ENCODE measurements at places on chromosomes 12 and 14.

DNA sequence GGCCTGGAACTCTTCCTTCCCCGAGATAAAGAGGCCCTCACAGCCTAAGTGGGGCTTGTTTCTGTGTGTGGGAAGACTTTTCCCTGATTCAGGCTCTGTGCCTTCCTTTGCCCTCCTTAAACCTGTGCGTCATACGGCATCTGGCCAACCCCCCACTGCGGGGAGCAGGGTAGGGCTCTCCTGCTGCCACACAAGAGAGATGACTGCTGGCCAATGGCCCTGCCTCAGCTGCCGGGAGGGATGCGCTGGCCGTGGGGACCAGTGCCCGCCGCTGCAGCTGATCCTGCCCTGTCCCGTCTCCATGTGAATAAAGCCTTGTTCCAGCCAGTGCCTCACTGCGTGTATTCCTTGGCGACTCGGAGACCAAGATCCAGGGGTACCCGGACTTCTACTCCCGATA is 42.5 kb upstream of the BEGAIN start:
- no peak for DNase-seq

GRCh38 chr12:81022531-81022930 is 55.3 kb upstream of the ACSS3 start:
- DNase-seq = no peak

DNA sequence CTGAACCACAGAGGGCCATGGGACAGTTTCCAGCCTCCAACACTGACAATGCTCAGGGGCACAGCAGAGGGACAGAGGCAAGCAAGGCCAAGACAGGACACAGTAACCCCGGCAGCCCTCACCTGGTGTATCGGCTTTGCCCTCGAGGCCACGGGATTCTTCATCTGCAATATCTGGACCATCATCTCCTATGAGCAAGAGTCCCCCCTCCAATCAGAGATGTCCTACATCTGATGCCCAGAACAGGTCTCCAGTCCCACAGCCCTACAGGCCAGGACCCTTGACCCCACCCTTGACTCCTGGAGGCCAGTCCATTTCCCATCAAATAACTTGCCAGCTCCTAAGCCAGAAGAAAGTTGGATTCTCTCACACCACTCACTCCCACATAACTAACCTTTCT is 17.4 kb downstream of the KMT2D start:
- no peak for DNase-seq

DNA sequence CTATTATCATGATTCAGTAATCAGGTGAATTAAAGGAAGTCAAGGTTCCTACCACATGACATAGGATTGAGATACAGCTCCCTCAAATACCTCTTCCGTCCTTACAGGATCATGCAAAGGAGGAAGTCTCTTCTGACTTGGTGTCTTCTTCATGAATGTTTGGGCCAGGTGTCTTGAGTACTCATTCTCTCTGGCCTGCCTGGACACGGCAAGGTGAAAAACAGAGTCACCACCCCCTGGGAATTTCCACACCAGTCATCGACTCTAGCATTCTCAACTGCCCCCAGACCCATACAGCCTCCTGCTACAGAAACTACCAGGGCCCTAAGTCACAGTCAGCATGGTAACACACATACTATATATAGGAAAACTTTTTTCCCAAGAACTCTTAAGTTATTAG is 44.9 kb upstream of the LTBP2 start:
- DNase-seq = no peak

DNA sequence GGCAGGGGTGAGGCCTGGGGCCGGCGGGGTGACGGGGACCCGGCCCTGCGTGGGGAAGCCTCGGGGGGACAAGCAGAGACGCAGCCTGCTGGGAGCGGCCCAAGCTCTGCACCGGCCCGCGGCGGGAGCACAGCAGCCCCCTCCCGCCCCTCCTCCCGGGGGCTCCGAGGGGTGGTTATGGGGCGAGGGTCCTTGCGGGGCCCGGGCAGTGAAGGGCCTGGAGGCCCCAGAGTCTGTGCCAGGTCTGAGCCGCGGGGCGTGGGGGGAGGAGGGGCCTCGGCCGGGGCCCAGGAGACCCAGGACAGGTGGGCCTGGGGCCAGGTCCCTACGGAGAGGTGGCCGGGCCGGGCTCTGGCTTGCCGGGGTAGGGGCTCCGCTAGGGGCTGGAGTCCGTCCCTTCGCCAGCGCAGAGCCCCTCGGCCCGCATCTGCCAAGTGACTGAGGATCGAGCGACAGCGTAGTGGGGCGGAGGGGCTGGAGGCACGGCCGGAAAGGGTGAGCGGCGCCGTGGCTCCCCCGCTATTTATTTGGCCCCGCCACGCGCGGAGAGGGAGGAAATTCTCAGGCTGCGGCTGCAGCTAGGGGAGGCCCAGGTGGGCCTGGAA is 495 bp downstream of the TMEM121 start:
- DNase-seq = no peak

DNA sequence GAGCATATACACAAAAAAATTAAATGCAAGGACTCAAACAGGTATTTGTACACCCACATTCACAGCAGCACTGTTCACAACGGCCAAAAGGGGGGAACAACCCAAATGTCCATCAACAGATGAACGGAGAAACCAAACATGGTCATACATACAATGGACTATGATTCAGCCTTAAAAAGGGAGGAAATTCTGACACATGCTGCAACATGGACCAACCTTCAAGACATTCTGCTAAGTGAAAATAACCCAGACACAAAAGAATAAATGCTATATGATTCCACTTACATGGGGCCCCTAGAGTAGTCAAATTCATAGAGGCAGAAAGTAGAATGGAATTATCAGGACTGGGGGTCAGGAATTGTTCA is 29.5 kb downstream of the ACTN1 start:
- DNase-seq = no peak

DNA sequence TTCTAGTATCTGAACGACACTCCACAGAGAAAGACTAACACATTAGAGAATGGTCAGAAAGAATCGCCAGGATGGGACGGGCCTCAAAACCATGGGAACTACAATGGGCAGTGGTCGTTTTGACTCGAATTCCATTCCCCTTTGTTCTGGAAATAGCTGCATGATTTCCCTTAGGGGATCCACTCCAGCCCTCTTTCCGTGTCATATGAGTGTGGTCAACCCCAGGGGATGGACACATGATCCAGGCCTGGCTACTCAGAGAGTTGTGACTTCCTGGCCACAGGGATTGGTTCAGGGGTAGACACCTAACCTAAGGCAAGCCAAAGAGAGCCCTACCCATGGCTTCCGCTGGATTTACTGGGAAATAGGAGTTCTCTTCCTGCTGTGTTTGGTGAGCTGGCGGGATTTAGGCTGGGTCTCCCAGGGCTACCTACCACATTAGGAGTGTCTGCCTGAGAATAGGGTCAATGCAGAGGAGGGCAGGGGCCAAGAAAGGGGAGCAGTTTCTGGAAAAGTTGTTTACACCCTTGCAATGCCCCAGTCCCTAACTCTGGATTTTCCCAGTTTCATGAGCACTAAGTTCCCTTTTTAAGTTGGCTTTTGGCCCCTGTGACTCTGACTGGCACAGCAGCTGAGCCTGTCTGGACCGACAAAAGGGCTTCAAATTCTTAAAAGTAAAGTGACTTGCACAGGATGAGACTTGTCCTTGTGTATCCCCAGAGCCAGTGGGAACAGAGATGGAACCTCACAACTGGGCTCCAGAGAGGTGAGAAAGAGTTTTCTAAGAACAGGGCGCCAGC is 28.1 kb upstream of the GPATCH2L start:
- no peak for DNase-seq

DNA sequence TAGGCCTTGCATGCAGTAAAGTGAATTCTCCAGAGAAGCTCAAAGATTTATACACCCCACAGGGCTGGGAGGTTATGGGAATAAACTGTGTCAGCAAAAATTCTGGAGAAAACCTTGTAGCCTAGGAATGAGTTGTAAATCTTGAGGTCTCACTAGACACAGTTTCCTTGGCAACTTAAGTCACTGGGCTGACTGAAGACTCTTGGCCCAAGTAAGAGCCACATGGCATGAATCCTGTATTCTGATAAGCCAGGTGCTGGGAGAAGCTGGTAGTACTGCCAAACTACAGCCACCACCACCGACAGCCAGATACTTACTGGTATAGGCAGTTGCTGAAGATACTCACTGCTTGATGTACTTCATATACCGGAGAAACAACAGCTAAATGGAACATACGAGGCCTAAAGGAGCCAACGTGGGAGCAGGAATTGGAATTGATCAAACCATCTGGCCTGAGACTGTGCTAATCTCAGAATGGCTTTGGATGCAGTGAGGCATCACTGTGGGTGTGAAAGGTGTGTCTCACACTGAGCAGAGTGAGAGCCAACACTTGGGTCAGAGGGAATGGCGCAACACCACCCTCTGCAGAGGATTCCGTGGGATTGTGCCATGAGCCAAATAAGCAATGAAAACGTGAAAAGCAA is 102.8 kb upstream of the TMCC3 start:
- no peak for DNase-seq

DNA sequence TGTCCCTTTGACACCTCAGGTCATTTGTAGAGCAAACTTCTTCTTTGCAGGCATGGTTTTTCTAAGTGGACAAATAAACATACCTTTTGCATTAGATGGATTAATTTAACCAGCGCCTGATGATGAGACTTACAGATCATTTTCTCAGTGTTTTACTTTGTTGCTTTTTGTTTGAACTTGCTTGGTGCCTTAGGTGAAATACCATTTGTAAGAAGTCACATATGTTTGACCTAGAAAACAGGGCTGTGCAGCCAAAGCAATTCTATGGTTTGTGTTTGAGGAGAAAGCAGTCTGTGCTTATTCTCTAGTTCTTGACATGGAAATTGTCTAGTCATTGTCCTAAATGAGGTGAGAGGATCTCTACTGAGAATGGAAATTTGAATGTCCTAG is 111.1 kb downstream of the DIP2B start:
- DNase-seq = no peak

DNA sequence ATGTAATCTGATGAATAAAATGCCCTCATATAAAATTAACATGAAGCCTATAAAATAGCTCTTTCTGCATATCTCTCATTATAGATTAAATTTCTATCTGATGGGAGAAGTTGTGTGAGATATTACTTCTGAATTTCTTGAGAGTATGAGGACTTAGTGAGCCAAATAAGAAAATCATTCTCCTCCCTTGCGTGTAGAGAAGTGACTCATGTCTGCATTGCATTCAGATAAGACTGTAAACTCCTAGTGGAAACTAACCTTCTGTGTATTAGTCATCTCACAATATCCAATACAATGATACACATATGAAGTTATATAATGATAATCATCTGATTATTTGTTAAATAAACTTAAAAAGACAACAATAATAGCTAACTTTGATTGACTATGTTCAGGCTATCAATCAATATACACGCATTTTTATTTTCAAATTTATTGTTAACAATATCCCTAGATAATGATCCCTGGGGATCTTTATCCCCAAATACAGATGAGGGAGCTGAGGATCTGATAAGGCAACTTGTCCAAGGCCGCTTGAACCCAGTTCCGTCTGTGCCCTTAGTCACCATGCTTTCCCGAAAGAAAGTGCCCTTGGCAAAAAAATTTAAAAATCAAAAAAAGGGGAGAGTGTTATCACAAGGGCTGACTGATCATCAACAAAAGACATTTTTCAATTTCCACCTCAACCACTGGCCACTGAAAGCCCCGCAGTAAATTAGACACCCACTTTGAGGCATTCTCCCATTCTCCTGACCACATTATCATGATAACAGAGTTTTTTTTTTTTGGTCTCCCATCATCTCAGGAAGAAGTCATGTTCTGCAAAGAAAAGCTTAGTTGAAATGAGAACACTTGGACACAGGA is 189.2 kb upstream of the RASSF8 start:
- no peak for DNase-seq

Measured in cortex of kidney (tissue), 1 donor.